ENCODE measurements at places on chromosomes 16 and 17.
A peak's percentile ranks its signal among the peaks of the same experiment; 100 is the strongest.

GRCh38 chr16:65097296-65097695, 24.6 kb downstream of the CDH11 start:
- no peak for DNase-seq

GRCh38 chr16:69769404-69769803, 7.3 kb downstream of the WWP2 start:
- no peak for DNase-seq

GRCh38 chr16:6605490-6605889, 727.2 kb upstream of the RBFOX1 start:
- DNase-seq = no peak

DNA sequence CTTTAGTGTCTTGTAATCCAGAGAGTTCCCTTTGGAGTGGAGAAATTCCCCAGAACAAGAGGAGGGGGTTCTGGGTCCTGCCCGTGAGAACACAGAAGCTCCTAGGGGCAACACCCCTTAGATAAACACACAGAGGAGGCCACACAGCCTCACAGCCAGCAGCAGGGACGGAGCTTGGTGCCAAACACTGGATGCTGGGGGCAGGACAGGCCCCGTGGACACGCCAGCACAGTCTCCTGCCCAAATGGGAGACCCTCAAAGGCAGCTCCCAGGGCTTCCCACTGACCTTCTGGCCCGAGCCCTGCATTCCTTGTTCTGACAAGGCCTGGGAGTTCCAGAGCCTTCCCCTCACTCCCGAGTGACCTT, 31.8 kb upstream of the JPH3 start:
- DNase-seq = no peak

- no peak for DNase-seq
These were observed 511.5 kb downstream of the TOX3 start for GRCh38 chr16:52035436-52035835.

- peak; percentile 71 for DNase-seq
These were observed 71.3 kb downstream of the KANSL1 start for GRCh38 chr17:46121841-46122485.

DNA sequence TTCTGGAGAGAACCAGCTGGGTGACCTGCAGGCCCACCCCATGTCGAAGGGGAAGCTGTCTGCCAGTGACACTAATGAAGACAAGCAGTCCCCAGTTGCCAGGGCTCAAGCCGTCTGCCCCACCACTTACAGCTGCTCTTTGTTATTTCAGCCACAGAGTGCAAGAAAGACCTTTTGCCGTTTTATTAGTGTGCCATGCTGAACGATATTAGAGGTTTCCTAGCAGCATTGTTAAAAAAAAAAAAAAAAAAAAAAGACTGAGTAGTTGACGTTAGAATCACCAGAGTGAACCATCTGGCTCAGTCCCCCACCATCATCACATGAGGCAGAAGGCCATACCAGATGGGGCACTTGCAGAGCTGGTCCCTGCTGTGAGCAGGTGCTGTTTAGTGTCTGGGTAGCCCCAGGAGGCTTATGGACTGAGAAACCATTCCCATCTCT, 26.5 kb upstream of the SLC39A11 start:
- no peak for DNase-seq

GRCh38 chr17:40338941-40339649, 25.4 kb downstream of the GJD3 start:
- no peak for DNase-seq

DNA sequence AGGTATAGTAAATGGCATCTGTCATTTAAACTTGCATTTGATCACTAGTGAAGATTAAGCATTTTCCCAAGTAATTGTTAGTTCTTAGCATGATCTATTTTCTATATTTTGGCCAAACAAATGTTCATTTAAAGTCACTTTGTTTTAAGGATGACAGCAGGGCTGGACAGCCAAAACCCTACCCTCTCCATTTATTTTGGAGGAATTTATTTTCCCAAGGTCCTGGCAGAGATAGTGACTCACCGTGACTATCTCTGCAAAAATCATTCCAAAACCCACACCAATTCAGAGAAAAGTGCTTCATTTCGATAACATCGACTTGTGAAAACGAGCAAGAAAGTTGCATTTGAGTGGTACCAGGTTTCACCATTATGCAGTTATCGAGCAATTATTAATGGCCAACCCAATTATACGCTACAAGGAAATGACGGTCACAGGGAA, 665 bp upstream of the AKAP1 start:
- DNase-seq = no peak

- peak; percentile 43 for DNase-seq
These were observed 23.7 kb downstream of the CCL4 start for GRCh38 chr17:36127199-36127893.

DNA sequence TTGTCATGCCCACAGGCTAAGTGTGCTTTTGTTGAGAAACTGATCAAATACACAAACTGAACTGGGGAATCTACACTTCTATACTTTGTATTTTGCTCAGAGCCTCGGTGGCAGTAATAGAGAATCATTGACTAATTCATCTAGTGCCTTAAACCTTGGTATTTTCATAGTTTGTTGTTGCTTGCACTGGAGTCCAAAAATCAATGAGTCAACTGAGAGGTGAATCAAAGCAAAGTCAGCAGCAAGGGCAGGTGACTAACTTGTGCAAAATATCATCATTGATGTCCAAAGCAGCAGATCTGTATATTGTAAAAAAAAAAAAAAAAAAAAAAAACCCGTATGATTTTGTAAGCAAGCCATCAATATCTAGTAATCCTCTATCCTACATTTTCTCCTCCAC, 296.4 kb downstream of the MAP2K6 start:
- DNase-seq = no peak

GRCh38 chr17:38547444-38547843, 58.3 kb downstream of the SRCIN1 start:
- DNase-seq = no peak

GRCh38 chr17:79837888-79838521, 1.2 kb downstream of the CBX4 start:
- DNase-seq = peak; percentile 27

GRCh38 chr17:76578376-76578775, 7.3 kb downstream of the ST6GALNAC2 start:
- no peak for DNase-seq

DNA sequence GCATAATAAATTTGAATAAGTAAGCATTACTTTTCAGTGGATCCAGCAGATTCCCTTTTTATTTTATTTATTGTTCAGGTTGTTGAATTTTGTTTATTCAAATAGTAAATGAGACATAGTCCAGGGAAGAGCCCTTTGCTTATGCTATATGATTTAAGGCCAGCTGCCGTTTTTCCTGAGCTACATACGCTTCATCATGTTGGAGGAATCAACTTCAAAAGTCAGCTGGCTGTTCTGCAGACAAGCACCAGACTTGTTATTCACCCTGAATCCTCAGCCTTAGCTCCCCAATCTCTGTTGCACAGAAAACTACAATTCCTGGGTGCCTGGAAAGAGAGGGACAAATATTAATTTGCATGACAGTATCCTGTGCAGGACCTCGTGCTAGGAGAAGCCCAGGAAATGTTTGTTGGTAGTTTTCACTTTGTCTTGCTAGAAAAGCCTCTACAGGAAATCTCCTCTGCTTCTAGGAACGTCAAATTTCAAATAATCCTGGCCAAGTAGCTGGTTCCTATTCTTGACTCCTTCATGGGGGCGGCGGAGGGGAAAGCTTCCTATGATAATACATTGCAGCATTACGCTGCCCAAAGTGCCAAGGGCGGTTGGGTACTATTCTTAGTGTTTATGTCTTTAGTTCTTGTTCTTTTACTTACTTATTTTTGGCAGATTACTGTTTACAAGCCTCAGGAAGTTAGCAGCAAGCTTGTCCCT, 101.6 kb downstream of the PRKCA start:
- DNase-seq = no peak

DNA sequence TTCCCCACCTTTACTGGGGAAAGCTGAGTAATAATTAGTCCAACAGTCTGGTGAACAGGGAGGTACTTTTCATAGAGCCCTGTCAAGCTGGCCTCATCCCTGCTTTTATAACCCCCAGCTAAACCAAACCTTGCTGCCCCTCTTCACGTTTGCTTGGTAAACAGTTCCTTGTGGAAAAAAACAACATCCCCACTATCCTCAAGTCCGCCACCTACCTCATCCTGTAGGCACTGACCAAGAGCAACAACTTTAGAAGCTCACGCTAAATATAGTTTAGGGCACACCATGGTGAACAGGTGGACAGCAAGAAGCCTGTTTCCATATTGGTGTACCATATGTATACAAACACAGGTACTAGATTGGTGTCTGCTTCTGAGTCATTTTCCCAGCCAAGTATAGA, 16.5 kb downstream of the NFE2L1 start:
- no peak for DNase-seq

- DNase-seq = no peak
These were observed 19.6 kb upstream of the HOXB9 start for GRCh38 chr17:48645639-48646182.

DNA sequence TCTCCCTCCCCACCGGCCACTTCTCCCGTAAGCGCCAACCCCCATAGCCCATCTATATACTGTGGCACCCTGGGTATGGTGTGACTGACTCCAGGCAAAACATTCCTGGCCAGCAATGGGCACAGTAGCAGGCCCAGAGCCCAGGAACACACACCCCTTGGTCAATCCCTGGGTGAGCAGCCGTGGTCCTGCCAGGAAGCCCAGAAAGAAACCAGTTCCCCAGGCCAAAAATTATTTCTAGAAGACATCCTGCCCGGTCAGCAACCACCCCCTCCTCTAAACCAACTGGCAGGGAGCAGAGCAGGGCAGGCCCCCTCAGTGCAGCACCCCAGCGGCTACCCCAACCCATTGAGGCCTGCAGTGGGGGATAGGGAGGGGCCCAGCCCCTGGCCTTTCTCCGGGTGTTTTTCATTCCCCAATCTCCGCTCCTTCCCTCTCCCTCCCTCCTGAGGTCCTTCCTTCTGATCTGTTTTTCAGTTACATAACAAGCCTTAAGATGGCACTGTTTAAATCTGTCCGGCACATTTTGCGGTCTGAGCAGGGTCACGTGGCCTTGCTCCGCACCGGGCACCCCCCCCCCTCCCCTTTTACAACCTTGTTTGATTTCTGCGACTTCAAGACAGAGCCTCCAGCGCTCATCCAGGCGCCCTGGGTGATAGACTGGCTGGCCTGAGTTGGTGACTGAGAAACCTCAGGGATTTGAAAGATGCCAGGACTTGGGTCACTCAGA, 2.0 kb downstream of the NPTX1 start:
- no peak for DNase-seq

DNA sequence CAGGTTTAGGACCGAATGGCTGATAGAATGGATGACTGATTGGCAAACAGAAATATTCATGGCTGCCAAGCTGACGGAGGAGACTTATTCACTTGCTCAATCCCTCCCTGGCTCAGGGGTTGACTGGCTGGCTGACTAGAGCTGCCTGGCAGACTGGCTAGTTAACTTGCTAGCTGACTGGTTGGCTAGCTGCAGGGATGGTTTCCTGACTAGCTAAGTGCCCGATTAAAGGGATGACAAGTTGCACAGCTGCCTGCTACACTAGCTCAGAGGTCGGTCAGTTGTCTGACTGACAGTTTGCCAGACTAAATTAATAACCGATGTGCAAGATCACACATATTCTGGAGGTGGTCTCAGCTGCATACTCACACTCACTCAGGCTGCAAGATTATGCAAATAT, 1208.4 kb upstream of the CDH8 start:
- DNase-seq = no peak

DNA sequence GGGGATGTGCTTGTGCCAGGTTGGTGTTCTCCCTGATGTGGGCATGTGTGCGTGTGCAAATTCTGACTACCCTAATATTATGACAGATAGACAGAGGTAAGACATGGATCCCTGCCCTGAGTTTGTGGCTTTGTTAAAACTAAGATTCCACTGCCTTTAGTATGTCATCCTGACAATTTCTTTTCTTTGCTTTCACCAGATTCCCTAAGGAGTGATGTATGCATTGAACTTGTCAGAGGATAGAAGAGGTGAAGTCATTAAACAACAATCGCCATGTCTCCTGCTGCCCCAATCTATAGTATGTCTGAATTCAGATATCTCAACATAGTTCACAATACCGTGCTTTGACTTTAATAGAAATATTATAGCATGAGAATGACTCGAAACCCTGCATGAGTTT, 137.1 kb upstream of the ELAC2 start:
- no peak for DNase-seq

DNA sequence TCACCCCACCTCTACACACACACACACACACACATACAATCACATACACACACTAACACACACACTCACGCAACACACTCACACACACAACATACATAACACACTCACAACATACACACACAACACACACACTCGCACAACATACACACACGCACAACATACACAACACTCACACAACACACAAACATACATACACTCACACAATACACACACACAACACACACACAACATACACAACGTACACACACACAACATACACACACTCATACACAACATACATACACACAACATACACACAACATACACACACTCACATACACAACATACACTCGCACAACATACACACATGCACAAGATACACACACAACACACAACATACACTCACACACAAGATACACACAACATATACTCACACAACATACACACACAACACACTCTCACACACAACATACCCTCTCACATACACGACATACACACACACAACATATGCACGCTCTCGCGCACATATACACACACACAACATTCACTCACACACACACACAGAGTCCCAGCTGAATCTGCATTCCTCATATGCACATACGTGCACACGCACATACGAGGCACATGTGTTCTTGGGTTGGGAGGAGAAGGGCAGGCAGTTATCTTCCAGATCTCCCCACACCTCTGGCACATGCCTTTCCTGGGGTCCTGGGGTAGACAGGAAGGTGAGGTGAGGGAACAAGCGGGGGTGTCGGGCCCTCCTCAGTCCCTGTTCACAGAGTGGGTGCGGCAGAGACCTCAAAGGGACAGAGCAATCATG, 1.1 kb downstream of the ASGR2 start:
- no peak for DNase-seq

- DNase-seq = no peak
These were observed 1.9 kb downstream of the PFN1 start for GRCh38 chr17:4946312-4946976.

DNA sequence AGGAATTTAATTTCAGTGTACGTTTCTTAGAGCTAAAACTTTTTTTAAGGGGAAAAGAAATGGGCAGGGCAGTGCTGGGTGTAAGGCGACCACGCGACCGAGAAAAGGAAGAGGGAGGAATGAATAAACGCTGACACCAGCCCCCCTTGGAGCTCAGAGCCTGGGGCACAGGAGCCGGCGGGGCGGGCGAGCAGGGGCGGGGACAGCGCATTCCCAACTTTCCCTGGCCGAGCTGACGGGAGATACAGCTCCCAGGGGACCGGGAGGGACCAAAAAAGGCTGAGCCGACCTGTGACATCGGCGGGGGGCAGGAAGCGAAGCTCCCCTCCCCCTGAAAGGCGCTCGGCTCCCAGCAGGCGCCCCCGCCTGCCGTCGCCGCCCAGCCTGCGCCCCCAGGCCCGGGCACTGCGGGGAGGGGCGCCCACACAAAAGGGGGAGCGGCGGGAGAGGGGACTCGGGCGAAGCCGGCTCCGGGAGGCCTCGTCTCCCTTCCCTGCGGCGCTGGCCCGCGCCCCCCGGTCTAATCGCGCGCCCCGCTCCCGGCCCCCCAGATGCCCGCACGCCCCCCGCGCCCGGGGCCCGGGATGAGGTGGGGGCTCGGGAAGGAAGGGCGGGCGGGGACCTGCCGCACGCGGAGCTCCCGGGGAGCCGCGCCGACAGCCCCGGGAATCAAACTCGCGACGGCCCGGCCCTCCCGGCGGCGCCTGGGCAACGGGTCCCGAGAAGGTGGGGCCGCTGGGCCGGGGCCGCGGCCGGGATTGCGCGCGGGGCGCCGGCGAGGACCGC, 622 bp downstream of the CUEDC1 start:
- DNase-seq = no peak

GRCh38 chr17:8444494-8444893, 8.8 kb downstream of the NDEL1 start:
- no peak for DNase-seq
